ENCODE measurements at places on chromosomes 2 and 18.

DNA sequence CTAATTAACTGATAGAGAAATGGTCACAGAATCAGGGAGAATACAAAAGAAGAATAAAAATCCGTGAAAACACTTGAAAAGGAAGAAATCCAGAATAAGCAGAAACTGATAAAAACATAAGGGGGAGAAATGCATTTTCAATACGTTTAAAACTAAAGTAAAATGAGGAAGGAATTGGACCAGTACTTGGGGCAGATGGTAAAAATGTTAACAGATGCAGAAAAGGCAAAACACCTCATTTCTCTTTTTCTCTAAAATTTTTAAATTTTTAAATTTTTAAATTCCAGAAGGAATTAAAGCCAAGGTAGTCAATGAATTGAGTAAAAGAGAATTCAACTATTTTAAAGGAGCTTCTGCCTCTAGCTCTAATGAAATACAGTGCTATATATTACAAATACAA, 353.9 kb downstream of the METTL4 start:
- no peak for DNase-seq

- no peak for DNase-seq
Observed at GRCh38 chr2:15226661-15227060, 334.5 kb downstream of the NBAS start.

DNA sequence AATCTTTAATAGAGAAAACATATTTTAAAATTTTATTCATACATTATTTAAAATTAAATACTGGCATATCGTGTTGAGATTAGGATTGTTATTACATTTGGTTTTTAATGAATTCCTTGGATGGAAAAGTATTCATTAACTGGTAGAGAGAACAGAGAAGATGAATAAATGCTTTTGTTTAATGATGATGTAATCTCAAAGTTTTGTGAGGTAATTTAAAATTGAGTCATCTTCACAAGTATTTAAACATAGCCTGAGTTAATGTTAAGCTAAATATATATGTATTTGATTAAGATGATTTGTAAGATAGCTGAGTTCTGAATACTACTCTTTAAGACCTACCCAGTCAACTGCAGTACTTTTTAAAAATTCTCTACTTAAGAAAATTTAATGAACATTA, 713.4 kb upstream of the VRK2 start:
- no peak for DNase-seq

DNA sequence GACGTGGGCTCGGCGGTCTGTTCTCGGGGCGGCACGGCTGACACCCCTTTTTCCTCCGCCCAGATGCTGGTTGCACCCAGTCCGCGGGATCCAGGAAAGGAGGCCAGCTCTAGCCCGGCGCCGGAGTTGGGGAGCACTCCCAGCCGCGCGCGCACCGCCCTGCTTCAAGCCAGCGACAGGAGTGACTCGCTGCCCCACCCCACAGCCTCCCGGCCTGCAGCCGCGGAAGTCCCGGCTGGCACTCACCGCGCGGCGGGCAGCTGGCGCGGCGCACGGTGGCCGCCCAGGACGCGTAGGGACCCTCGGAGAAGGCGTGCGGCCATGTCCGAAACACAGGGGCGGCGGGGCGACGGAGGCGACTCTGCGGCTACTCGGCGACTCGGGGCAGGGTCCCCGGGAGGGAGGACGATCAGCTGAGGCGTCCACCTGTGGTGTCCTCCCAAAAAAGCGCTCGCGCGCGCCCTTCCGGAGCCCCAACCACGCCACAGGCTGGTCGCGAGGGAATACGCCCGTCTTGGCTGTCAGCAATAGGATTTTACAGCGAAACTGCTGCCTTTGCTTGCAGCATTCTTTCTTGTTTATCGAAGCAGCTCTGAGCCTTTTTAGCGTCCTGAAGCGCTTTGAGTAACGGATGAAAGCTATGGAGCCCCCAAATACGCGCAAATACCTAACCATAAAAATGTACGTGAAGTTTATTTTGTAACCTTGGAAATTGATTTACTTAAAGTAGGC, at the start of gene ACADL:
Gene ACADL (minus strand): TSS at position 507 of the 732 bp plus-strand sequence. CDS start 184 bp downstream, at position 323.
- no peak for DNase-seq

DNA sequence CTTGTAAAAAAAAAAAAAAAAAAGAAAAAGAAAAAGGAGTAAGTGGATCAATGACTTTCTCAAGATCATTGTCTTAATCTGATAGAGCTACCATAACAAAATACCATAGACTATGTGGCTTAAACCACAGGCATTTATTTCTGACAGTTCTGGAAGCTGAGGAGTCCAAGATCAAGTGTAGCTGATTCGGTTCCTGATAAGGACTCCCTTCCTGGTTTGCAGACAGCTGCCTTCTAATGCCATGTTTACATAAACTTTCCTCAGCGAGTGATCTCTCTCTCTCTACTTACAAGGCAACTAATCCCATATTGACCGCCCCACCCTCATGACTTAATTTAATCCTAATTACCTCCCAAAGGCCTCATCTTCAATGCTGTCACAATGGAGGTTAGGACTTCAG, 36.5 kb upstream of the SIX2 start:
- DNase-seq: no peak

GRCh38 chr2:120204417-120204816, 18.8 kb downstream of the TMEM185B start:
- DNase-seq: no peak

GRCh38 chr18:25672490-25672889, 320.5 kb upstream of the ZNF521 start:
- DNase-seq: no peak

DNA sequence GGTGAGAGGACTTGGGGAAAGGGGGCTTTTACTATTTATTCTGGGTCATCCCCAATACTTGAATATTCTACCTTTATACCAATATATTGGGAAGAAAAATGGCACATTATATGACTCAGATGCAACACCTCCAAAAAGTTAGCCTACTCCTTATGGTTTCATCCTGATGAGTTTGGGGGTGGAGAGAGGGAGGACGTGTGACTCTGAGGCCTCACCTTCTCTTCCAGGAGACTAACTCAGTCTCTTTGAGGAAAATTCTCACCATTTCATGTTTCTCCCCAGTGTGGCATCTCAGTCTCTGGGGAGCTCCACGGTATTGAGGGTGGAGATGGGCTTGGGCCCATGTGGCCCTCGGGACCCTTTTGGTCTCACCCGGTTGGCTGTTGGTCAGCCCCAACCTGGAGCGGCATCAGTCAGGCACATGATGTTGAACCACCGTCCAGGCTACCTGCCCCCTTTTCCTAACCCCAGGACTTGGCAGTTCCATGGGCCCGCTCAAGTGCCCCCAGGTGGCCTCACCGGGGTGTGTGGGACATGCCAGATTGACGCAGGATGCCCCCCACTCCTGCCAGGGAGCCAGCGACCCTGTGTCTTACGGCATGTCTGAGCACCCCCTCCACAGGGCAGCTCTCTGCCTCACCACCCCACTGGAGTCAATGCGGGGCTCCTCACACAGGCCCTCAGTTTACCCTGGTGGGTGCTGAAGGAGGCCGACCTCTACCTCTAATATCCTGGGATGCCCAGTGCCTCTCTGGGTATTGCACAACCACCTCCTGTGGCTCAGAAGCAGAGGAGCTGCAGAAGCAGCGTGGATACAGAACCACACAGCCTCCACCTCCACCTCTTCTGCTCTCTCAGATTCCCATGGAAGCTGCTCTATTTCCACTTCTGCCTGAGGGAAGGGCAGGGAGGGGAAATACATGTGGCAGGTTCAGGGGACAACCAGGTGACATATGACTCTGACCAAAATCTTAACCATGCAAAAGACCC, 297.4 kb downstream of the EIPR1 start:
- no peak for DNase-seq

DNA sequence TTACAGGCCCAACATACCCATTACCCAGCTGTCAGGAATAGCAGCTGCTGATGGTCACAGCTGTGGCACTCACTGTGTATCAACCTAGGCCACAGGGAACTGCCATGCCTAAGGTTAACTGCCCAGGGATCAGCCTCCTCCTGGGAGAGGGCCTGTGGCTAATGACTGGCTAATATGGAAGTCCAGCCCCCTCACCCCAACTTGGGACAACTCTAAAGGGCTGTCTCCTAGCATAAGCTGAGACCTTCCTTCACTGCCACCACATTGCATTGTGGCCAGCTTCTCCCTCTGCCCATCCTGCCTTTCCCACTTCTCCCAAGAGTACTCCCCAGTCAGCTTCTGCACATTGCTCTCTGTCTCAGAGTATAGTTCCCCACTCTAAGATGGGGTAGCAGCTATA, 316.5 kb downstream of the SMAD2 start:
- DNase-seq: no peak

DNA sequence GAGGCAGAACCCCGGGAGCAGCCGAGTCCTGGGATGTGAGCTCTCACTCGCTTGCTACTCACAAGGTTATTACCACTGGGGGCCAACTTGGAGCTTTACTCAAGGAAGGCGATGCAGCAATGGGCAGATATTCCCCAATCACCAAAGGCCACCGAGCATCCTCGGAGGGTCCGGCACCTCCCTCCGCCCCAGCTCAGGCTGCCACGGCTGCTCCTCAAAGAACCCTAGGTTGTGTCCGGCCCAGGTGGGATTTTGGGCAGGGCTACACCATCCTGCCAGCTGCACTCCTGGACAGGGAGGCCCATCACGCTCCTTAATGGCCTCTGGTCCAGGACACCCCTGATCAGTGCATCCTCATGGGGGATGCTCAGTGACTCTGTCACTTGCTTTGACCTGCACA, 24.8 kb downstream of the FBLN7 start:
- no peak for DNase-seq

DNA sequence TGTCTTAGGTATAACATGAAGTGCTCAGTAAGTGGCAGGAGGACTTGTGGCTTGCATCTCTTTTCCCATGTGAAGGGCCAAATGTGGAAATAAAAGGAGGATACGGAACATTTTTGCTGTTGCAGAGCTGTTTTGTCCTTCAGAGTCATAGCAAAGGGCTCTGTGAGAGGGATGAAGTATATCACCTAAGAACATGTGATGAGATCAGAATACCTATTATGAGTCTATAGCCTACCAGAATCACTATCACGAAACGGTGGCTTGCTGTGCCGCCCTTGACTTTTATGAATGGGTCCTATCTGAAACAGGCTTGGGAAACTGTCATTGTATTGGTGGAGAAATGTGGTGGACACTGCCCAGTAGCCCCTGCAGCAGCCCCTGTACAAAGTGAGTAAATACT, 67.0 kb upstream of the ITGB6 start:
- no peak for DNase-seq

- peak; percentile 46 for DNase-seq
Observed at GRCh38 chr2:238108423-238109183, 8.5 kb downstream of the ESPNL start.

All from CD4-positive, alpha-beta T cell treated with Interleukin-15 for 1 hour (primary cell).